ENCODE measurements at places on chromosomes 11 and 22.

- no peak for DNase-seq
These were observed 25.3 kb downstream of the C11orf58 start for GRCh38 chr11:16763746-16764145.

- no peak for DNase-seq
These were observed 319.5 kb upstream of the FAT3 start for GRCh38 chr11:91904792-91905785.

DNA sequence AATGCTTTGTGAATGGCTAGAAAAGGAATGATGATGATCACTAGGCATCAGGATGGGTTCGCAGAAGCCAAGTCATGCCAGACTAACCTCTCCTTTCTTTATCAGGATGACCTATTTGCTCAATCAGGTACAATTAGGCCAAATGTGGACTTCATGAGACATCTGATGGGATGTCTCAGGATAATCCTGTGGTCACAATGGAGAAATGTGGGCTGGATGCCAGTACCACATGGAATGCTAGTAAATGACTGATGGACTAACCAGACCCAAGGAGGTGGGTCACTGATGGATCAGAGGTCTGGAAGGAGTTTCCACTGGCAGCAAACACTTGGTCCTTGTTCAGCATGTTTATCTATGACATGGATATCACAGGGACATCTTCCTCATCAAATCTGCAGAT lies 94.8 kb upstream of the PHOX2A start:
- DNase-seq: no peak

- DNase-seq: no peak
These were observed 38.6 kb downstream of the ARHGAP1 start for GRCh38 chr11:46661836-46662235.

DNA sequence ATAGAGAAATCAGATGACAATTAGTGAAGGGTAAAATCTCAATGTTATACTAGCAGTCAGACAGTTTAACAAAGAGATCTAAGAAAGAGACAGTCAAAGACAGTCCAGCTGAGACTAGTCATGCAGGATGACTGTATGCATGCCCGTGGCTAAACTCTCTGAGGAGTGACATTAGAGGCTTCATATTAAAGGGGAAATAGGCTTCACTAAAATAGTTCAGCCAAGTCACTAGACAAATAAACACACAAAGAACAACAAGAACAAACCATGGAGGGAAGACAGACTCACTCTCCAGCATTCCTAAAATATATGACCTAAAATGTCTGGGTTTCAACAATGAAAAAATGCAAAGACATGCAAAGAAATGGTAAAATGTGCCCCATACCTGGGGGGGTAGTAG lies 18.6 kb upstream of the APLNR start:
- DNase-seq: no peak

- no peak for DNase-seq
These were observed 314.6 kb downstream of the BLID start for GRCh38 chr11:121801394-121801748.

Measured in NCI-H1092 treated with DMSO at 0.1 percent for 48 hours (cell line).